ENCODE measurements at places on chromosomes 16 and 17.

GRCh38 chr16:1314399-1315068, 5.1 kb downstream of the UBE2I start:
- no peak for DNase-seq

GRCh38 chr16:23945243-23945642, 109.5 kb downstream of the PRKCB start:
- DNase-seq = no peak

DNA sequence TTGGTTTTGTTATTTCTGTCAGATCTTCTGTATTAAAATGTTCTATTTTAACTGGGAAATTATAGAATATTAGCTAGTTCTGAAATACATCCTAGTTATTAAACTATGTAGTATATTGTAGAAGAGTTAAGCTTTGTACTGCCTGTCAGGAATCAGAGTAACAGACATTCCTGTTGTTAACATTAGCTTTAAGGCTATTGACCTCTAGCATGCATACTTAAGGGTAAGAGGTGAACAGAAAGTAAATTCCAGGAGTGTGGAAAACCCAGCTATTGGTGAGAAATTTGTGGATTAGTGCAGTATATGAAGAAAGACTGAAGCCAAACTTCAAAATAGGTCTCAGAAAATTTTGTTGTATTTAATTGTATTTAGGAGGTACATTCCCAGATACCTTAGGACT, 111.3 kb downstream of the CHD9 start:
- DNase-seq = no peak

DNA sequence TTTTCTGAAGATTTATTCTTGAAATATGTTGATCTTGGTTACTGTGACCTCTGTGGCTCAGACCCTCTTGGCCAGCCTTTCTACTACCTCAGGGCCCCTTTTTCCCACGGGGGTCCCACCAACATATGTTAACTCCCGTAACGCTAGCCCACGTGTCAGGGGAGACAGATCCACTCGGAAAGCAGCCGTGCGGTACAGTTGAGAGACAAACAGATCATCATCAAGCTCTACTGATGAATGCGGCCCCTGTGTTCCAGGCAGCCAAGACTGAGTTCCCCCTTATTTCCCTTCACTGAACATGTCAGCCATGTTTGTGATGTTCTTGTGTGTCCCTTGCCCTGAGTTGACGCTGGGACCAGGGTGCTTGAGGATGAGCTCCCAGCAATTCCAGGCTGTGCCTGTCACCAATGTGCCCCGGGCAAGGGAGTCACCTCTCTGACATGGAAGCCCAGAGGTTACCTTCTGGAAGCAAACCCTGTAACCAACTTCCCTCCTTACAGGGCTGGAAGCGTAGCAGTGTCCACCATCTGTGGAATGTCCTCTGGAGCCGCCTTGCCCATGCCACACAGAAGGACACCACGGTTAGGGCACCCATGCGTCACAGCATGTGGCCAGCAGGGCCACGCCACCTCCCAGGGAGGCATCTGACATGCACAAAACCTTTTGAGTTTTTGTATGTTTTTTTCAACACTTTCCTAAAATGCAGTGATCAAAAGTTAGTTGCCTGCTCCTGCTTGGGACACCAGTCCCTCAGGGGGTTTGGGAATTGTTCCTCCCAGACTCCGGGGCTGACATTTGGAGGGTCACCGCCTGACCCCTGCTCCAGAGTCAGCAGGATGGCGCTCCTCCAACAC, 193.7 kb upstream of the CHMP6 start:
- no peak for DNase-seq

GRCh38 chr17:83091257-83092141, 12.1 kb downstream of the METRNL start:
- DNase-seq = no peak

GRCh38 chr17:76934561-76935320, 66.5 kb downstream of the MGAT5B start:
- DNase-seq = no peak

GRCh38 chr17:73689596-73690275, 45.5 kb upstream of the SDK2 start:
- DNase-seq = no peak

GRCh38 chr17:30571921-30572320, 94.7 kb downstream of the GOSR1 start:
- DNase-seq = no peak

DNA sequence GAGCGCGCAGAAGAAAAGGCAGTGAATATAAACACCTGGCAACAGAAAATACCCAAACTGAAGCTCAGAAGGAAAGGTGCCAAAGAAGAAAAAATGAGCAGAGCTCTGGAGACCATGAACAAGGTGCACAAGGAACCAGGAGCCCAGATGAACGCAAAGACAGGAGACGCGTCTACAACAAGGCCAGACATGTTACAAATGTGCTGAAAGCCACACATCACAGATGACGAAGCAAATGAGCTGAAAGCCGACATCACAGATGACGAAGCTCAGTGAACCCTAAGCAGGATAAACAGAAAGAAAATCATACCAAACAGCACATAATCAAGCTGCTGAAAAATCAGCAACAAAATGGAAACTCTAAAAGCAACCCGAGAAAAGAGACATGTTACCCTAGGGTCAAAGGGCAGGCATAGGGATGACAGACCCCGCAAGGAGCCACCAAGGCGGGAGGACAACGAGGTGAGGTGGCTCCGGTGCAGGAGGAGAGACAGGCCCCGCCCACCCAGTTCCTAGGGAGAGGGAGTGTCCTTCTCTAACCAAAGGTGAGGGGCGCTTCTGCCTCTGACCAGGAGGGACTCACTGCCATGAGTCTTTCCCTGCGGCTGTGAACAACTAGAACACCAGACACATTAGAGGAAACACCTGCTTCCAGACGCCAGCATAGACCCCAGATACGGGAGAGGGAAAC, 39.1 kb downstream of the CCDC57 start:
- no peak for DNase-seq

DNA sequence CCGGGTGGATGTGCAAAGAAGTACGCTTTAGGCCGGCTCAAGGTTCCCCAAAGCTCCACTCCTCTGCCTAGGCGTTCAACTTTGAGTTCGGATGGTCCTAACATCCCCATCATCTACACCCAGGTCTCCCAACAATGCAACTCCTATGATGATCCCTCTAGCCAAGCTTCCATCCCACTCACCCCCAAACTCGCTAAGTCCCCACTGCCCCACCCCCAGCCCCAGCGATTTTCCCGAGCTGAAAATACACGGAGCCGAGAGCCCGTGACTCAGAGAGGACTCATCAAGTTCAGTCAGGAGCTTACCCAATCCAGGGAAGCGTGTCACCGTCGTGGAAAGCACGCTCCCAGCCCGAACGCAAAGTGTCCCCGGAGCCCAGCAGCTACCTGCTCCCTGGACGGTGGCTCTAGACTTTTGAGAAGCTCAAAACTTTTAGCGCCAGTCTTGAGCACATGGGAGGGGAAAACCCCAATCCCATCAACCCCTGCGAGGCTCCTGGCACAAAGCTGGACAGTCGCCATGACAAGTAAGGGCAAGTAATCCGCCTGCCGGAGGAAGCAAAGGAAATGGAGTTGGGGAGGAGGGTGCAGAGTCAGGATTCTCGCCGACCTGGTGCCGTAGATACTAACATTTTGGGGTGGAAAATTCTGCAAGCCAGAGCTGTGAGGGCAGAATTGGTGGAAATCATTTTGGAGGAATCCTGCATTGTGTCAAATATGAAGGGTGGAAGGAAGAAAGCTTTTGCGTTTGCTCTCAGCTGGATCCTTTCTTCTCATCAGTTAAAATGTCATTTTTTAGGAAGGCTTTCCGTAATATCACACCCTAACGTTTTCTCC, at the start of gene TP53:
Gene TP53 (minus strand): TSS at position 419 of the 836 bp plus-strand sequence. CDS start 10,896 bp downstream, outside the sequence.
- DNase-seq = peak; percentile 79

DNA sequence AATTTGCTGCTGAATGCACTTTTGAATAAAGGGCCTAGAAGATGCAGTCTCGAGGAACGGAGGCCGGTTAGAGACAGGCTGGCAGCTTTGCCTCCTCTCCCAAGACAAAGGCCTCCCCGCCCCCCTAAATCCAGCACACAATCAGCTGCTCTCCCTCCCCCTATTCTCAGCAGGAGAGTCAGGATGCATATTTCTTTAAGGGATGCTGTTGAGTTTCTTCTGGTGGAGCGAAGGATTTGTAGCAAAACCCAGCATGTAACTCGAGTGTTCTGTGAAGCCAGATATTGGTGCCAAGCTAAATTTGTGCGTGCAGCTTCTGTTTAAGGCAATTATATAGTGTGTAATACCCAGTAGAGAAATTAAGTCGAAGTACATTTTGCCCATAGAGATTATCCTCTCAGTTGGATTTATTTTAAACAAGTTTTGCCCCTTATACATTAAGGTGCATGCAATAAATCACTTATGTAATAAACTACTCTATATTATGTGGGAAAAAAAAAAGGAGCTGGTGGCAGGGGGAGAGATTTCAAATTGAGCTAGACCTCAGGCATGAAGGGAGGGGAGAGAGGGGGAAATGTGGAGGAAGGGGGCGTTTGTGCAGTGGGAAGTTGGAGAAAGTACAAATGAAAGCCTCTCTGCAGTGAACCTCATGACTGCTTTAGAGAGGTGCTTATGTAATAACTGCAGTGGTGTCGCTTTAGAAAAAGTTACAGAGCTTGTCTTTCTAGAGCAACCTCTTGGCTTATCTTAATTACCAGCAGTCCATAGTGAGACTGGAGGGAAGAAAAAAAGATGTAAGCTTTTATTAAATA, 599.2 kb downstream of the MAF start:
- no peak for DNase-seq

DNA sequence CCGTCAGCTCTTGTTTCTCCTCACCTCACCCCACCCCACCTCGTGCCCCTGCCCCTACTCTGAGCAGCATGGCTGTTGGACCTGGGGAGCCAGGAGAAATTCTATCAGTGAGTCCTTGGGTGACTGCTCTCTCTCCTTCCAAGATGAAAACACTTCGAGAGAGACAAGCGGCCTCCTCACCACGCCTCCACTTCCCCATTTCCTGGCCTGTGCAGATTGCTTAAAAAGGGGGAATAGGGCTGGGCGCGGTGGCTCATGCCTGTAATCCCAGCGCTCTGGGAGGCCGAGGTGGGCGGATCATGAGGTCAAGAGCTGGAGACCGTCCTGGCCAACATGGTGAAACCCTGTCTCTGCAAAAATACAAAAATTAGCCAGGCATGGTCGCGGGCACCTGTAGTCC, 9.5 kb downstream of the DLX4 start:
- DNase-seq = no peak

- no peak for DNase-seq
Observed at GRCh38 chr17:30000001-30000754, 58.7 kb downstream of the EFCAB5 start.

DNA sequence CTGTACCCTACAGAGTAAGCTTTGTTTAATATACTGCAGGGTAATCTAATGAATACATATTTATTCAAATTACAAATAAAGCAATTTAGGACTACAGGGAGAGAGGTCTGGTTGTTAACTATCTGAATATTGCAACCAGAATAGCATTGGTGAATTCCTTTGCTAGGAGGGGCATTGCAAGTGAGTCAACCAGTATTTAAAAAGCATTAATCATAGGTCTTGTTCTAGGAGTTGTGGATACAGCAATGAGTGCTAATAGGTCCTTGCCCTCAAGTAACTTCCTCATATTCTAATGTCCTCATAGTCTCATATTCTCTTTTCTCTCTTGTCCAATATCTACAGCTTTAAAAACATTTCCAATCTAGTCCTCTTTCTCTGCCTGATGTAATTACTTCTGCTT, 531.4 kb downstream of the CDH11 start:
- no peak for DNase-seq

DNA sequence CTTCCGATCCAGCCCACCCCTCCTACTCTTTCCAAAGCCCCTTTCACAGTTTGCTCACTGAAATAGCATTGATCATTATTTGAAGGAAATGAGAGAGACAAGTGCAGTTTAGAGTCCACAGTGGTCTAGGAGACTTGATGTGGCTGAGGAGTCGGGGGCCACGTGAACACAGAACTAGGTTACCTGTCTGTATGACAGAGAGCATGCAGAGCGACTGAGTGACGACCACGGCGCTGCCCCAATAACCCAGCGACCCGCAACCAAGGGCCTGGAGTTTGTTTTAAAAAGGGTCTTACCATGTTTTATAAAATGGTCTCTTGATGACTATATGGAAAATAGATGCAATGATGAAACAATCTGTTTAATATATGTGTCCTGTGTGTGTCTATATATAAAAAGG, 39.5 kb downstream of the NDEL1 start:
- no peak for DNase-seq

DNA sequence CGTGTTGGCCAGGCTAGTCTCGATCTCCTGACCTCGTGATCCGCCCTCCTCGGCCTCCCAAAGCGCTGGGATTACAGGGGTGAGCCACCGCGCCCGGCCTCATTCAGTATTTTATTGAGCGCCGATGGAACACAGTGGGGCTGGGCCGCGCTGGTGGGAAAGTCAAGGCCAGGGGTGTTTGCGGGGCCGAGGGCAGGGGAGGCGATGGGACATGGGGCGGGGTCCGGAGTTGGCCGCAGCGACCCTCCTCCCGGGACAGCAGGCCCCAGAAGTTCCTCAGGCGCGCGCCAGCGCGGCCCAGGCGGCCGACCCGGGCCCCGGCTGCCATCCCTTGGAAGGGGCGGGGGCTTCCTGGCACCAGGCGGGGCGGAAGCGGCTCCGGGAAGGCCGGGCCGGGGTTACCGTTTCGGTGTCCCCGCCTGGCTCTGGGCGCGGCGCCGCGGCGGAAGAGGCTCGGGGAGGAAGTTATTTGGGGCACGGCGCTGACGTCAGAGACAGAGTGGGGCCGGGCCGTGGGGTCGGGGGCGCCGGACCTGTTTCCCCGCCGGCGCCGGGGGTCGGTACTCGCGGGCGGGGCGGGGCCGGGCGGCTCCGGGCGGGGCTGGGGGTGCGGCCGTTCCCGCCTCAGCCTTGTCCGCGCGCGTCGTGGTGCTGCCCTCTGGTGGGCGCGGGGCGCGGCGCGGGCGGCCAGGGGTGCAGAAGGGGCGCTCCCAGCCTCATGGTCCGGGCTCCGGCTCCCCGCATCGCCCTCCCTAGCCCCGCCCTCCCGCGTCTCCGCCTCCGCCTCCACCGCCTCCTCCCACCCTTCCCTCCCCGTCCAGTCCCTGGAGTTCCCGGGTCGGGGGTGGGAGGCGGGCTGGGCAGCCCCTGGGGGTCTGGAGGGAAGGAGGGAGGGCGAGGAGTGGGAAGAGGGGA, 952 bp upstream of the PRSS27 start:
- DNase-seq = peak; percentile 32

DNA sequence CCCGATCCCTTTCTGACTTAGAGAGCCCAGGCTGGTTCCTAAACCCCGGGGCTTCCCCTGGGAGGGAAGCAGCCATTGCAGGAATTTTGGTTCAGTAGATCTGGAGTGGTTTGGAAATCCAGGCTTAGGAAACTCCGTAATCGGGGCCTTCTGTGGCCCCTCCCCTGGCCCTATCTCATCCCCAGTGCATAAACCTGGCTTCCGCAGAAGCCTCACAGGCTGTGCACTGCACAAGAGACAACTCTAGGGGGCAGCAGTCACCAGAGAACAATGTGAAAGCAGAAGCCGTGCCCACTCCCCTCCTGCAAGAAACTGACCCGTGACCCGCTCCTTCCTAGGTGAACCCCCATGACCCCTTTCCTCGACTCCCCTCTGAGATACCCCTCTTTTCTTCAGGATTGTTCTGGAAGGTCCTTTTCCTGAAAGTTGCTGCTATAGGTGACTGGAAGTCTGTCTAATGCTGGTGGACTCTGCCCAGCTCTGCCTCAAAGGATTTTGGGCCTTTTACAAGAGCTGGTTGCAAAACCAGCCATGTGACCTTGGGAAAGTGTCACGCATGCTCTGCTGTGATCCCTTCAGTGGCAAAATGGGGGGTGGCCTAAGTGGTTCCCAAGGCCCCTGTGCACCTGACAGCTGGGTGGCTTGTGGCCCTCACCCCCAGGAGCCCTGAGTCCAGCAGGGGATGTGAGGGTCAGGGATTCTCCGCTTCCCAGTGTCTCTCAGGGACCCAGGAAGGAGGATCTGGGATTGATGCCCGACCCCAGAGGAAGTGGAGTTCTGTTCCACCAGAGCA, 14.4 kb downstream of the GUCY2D start:
- no peak for DNase-seq

All from NCI-H1048 (cell line).